NCI-H1092 (cell line): ENCODE measurements at places on chromosomes 2 and 18.

DNA sequence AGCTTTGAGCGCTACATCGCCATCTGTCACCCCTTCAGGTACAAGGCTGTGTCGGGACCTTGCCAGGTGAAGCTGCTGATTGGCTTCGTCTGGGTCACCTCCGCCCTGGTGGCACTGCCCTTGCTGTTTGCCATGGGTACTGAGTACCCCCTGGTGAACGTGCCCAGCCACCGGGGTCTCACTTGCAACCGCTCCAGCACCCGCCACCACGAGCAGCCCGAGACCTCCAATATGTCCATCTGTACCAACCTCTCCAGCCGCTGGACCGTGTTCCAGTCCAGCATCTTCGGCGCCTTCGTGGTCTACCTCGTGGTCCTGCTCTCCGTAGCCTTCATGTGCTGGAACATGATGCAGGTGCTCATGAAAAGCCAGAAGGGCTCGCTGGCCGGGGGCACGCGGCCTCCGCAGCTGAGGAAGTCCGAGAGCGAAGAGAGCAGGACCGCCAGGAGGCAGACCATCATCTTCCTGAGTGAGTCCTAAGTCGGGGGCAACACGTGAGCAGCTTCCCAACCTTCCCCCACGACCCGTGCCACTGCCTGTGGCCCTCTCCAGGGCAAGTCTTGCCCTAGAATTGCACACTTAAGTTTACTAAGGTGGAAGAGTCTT, 928 bp downstream of the GPR39 start:
- DNase-seq: no peak

GRCh38 chr2:214946949-214947348, 137.5 kb upstream of the BARD1 start:
- DNase-seq: no peak

DNA sequence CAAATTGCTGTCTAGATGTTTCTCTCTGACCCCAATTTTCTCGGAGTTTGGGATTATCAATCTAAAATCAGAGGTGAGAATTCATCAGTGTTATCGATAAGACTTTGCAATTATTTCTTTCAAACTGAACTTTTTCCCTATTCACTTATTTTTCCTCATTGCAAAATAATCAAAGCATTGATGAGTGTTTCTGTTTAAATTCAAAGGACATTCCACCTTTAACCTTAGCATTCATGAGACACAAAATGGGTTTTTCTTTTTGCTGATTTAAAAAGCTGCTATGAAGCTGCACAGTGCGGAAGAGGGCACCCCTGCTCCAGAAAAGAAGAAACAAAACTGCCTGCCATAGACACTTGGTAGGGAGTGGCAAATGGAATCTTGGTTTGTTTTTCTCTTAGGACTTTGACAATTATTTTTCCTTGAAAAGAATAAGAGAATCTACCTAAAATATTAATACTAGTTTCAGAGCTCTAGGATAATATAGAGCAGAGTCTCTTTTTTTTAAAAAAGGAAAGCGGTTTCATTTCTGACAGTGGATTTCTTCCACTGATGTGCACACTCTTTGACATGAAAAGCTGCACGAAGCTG, 203.4 kb downstream of the TGIF1 start:
- DNase-seq: no peak

- DNase-seq: no peak
Observed at GRCh38 chr2:12057436-12058166, 311.2 kb downstream of the LPIN1 start.

GRCh38 chr2:239660390-239661230, 259.8 kb upstream of the HDAC4 start:
- DNase-seq: no peak

GRCh38 chr2:219123356-219124135, 37.1 kb downstream of the NHEJ1 start:
- DNase-seq: no peak

DNA sequence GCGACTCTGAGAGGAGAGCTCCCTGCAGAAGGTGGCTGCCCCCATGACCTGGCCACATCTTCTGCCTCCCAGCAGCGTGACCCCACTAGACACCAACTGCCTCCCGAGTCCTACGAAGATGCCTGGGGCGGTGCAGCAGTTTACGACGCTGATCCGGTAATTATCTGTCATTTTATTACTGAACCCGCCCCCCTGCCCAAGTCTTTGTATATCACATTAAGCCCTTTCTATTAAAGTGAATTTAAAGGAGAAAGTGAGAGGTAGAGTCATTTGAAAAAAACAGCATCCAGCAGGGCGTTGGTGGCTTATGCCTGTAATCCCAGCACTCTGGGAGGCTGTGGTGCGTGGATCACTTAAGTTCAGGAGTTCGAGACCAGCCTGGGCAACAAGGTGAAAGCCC, 33.4 kb downstream of the ABCG8 start:
- no peak for DNase-seq

DNA sequence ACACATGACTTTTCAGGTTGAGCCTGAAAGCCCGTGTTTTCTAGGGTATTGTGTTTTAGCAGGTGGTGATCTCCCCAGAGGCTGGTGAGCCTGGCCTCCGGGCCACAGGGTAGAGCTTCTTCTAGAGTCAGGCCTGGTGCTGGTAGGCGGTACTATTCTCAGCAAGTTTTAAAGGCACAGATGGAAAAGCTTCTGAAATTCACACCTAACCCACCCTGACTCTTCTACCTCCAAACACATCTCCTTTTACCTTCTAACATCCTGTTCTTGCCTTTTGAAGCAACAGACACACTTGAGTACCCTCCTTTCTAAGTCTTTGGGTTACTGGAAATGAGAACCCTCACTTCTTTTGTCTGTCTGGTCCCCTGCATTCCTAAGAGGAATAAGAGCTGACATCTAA, 191.1 kb downstream of the SETBP1 start:
- no peak for DNase-seq

DNA sequence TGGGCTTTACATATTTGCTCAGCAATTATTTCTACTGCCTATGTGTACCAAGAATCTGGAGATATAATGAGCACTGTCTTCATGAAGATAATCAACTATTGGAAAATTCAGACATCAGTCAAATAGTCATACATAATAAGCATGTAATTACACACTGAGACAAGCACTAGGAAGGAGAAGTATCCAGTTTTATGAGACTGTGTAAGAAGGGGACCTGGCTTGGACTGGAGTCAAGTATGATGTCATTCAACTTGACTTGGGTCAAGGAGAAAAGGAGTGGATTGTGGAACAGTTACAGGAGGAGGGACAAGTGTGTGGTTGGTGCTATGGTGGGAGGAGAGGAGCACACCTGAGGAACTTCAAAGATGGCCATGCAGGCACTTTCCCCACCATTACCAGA, 419.8 kb upstream of the TRIB2 start:
- DNase-seq: no peak

- DNase-seq: no peak
Observed at GRCh38 chr2:119112230-119112629, 46.3 kb downstream of the C1QL2 start.

DNA sequence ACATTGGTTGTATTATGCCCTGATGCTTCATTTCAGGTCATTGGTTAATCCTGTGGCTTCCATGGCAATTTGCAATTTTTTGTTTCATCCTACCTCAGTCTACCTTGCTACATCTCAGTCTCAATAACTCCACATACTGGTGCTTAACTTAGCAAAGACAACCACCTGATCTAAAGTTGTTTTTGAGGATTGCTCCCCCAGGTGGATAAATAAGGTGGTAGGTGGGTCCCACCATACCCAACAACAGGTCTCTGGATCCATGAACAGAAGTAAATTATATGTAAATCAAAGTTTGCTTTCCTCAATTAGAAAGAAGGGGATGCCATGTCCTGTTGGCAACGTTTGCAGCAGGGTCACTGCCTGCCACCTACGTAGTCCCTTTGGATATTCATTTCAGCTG, 7.0 kb downstream of the XIRP2 start:
- DNase-seq: no peak

- DNase-seq: no peak
Observed at GRCh38 chr18:79855147-79855933, 57.6 kb downstream of the KCNG2 start.

- peak; percentile 26 for DNase-seq
Observed at GRCh38 chr2:175203621-175204496, 22.3 kb upstream of the ATP5MC3 start.

- no peak for DNase-seq
Observed at GRCh38 chr2:31802711-31803110, 208.1 kb downstream of the MEMO1 start.

DNA sequence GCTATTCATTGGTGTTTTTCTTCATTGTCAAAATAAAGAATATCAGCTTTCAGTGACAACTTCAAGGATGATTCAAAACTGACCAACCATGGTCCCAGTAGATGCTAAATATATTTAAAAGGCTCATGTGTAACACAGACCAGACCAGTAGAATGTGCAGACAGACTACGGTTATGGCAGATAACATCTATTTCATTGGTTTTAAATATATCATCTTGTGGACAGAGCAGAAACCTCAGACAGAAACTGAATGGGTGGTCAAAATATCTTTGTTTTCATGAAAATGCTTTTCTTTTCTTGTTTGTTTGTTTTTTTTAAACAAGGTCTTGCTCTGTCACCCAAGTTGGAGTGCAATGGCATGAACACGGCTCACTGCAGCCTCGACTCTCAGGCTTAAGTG, 107.4 kb upstream of the CREB1 start:
- no peak for DNase-seq

DNA sequence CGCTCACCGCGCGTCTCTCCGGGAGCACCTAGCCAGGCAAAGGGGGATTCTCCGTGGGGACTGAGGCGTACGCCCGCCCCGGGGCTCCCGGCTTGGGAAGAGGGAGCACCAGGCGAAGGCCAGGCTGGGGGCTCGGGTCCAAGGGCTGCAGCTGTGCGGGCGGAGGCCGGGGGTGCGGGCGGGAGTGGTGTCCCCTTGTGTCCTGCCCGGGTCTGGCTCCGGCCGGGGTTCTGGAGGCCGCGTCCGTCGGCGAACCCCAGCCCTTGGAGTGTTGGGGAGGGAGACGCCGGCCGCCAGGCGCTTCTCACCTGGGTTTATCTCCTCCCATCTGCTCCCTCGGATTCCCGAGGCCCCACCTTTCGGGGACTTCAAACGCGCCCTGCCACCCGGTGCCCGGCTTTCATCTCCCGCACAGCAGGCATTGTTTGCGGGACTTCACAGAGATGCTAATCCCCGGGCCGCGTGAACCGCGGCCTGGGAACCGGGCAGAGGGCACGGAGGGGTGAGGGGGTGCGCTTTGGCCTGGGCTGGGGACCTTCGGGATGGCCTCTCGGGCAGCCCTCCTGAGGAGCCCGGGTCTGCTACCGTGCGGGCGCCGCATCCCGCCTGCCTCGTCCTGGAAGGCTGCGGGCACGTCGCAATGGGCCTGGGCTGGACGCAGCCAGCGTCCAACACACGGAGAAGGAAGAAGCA, 5.0 kb upstream of the GBX2 start:
- no peak for DNase-seq

DNA sequence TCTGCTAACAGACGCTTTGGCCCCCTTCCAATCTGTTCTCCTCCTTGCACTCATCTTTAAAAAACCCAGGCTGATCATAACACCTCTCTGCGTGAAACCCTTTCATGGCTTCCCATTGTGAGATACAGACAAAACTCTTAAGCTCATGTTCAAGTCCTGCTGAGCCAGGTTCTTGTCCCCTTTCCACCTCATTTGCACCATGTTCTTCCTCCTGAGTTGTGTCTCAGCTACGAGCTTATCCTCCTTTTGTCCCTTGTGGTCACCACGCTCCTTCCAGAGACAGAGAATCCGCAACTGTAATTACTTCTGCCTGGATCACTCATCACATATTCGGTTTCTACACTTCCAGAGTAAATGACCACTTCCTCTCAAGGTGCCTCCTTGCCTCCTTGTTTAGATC, 238.8 kb downstream of the ACTR3 start:
- DNase-seq: no peak

DNA sequence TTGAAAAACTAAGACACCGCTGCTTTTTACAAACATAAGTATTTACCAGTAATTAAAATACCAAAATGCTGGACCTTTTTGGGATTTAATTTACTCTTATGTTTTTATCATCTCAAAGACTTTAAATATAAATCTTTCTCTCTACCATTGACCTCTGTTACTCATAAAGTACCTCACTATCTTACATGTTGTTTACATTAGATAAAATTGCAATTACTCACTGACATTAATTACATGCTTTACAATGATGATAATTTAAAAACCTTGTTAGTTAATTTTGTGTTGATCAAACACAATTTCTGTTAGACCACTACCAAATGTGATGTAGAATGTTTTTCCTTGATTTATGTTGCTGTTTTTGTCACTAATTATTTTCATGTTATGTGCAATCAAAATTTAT, 139.5 kb downstream of the PTH2R start:
- no peak for DNase-seq

DNA sequence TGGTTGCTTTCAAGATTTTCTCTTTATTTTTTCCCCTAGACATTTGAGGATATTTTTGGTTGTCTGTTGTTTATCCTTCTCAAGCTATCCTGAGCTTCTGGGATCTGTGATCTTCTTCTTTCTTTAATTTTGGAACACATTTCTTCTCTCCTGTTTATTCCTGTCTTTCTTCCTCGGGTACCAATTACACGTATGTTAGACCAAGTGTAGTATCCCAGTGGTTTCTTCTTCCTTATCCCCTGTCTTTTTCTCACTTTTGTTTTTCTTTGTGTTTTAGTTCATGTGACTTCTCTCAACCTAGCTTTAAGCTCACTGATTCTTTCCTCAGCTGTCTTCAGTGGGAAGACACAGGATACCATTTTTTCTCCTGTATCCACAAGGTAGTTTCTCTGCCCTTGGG, 120.0 kb downstream of the GALR1 start:
- no peak for DNase-seq

- no peak for DNase-seq
Observed at GRCh38 chr2:151552287-151552686, 142.6 kb downstream of the RIF1 start.

GRCh38 chr18:52353589-52353988, 13.6 kb downstream of the DCC start:
- DNase-seq: no peak

DNA sequence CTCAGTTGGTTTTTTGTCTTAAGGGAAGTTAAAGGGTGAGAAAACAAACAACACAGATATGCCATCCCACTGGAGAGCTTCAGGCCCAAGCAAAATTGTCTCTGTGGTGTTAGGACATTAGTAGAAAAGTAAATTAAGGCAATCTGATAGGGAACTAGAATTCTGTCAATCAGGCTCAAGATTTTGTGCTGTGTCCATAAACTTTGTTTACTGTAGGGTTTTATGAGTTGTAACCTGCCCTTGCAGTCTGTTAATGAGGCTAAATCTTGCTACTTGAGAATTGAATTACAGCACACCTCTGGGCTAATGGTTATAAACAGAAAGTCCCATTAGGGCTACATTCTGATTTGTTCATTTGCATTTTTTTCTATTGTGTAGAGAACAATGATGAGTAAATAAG, 78.0 kb upstream of the OTX1 start:
- DNase-seq: no peak

DNA sequence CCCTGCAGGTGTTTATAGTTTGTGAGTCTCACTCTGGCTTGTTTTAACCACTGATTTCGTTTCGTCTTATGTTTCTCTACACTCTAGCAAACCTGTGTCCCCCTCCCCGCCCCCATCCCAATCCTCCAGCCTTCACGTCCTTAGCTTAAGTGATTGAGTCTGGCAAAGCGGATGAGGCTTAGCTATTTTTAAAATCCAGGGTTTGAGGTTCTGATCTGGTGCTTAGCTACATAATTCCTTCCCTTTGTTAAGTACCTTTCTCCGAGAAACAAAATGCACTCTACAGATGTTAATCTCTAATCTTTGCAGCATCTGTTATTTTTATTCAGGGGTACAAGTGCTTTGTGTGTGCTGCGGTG, 7.8 kb downstream of the AGAP1 start:
- DNase-seq: no peak
